ENCODE measurements at places on chromosomes 12 and 14. TPM values are rescaled to one million over a fixed set of nuclear protein-coding genes. Genes with fewer than 3 reads are reported as not detected.

ADGRD1 gene
- 110 TPM for total RNA-seq

DIO2 gene
- total RNA-seq: 0.84 TPM

DNA sequence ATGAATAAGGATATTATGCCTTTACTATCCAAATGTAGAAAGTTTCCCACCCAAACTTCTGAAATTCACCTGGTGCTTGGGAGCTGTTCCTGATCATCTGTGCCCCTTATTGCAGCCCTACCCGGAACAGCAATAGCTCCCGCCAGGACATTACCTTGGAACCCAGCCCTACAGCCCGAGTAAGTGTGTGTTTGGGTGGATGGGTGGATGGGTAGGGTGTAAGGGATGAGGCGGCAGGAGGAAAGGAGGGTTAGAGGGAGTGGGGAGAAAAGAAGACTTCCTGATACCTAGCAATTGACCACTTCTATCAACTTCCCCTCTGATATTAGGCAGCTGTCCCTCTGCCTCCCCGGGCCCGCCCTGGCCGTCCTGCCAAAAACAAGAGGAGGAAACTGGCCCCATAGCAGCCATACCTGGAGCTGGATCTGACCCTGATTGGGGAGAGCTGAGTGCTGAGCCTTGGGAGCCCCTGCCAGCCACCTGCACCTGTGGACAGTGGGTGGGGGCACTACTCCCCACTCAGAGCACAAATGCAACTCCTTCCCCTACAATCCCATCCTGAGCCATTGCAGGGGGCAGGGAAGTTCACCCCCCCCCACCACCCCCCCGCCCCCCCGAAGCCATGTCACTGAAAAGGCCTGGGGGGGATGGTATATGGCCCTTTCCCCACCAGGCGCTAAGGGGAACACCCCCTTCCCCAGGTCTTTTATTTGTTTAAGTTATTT is 6.4 kb downstream of the MBD6 start:
- no peak for DNase-seq
- no peak overlapping the region for H3K4me3 ChIP-seq
- peaks cover 28% of the 10 kb centered on the region for H3K36me3 ChIP-seq
- no peaks in the 10 kb centered on the region for H3K4me1 ChIP-seq
- H3K27me3 ChIP-seq: no peaks in the 10 kb centered on the region

DNA sequence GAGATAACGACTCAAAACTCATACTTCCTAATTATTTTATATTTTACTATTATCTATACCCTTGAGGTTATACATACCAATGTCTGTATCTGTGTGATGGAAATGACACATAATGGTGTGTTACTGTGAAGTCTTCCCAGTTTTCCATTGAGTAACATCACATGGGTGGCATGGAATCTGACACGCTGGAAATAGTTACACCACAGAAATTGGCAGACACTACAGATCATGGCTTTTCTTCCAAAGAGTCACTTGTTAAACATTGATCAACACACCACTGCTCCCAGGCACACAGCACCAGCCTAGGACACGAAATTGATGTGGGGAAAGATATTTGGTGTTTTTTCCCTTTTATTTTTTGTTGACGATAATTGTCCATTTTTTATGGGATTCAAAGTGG is 33.0 kb upstream of the VWF start:
- no peaks in the 10 kb centered on the region for H3K4me1 ChIP-seq
- DNase-seq: no peak
- H3K27ac ChIP-seq: no peak overlapping the region
- no peak overlapping the region for H3K4me3 ChIP-seq
- no peaks in the 10 kb centered on the region for H3K27me3 ChIP-seq
- no peaks in the 10 kb centered on the region for H3K36me3 ChIP-seq

DNA sequence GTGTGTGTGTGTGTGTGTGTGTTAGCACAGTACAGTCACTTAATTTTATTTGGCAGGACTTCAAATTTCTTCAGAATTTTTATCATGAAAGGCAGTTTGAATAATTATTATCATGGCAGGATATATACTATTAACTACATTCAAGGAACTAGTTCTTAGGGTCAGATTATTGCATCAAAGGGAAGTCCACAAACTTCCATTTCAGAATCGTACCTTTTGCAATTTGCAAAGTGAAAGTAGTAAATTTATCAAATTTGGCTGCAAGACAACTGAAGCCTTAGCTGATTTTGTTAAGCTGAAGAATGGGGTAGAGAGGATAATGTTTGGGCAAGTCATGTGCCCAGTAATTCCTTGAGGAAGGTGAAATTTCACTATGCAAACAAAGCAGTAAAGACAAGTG is 68.2 kb downstream of the PLEKHG7 start:
- H3K4me3 ChIP-seq: no peak overlapping the region
- no peaks in the 10 kb centered on the region for H3K36me3 ChIP-seq
- DNase-seq: no peak
- H3K4me1 ChIP-seq: peaks cover 41% of the 10 kb centered on the region
- no peaks in the 10 kb centered on the region for H3K27me3 ChIP-seq
- H3K27ac ChIP-seq: no peak overlapping the region

GRCh38 chr12:24285448-24285847 is 336.0 kb upstream of the SOX5 start:
- no peak overlapping the region for H3K4me3 ChIP-seq
- no peaks in the 10 kb centered on the region for H3K27me3 ChIP-seq
- H3K27ac ChIP-seq: no peak overlapping the region

DNA sequence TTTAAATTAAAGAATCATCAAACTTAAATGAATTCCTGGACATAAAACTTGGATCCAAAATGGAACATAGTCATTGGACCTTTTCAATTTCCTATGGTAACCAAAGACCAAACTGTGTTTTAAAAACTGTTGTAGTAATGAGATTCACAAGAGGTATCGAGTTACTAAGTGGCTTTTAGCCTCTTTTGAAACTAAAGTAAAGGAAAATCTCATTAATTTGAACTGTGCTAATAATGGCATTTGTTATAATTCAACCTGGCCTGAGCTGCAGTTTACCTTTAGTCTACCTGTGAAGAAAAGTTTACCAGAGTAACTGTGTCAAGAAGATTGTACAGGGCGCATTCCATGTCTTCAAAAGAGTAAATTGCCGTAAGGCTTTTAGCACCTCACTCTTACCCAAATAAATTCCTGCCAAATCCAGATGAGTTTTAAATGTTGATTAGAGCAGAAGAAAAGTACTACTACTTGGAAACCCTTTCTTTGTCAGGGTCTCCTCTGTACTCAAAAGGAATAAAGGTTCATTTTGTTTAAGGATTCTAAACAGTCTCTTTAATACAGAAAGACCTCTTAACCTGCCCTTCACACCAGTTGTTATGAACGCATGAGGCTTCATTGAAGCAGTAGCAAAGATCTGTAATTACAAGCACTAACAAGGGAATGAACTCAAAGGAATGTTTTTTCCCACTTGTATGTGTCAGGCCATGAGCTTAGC is 17.1 kb upstream of the MED13L start:
- no peaks in the 10 kb centered on the region for H3K27me3 ChIP-seq
- H3K27ac ChIP-seq: no peak overlapping the region
- no peaks in the 10 kb centered on the region for H3K36me3 ChIP-seq
- H3K4me1 ChIP-seq: no peaks in the 10 kb centered on the region
- no peak overlapping the region for H3K4me3 ChIP-seq
- no peak for DNase-seq

DNA sequence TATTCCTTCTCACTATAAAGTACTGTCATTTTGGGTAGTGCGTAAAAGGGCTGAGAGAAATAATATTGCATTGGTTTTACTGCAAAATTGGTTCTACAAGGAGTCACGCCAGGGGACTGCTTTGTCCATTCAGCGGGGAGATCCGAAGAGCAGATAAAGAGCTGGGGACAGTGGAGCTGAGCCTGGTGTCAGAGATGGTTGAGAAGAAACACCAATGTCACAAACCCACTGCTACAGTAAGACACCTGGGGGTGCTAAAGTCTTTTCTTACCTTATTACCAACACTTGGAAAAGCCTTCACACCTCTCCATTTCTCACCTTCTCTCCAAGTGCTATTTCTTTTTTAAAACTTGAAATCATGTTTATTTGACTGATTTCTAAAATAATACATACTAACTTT is 14.1 kb downstream of the IL31 start:
- H3K27ac ChIP-seq: no peak overlapping the region
- no peaks in the 10 kb centered on the region for H3K27me3 ChIP-seq
- no peaks in the 10 kb centered on the region for H3K36me3 ChIP-seq
- no peak overlapping the region for H3K4me3 ChIP-seq
- no peaks in the 10 kb centered on the region for H3K4me1 ChIP-seq

DNA sequence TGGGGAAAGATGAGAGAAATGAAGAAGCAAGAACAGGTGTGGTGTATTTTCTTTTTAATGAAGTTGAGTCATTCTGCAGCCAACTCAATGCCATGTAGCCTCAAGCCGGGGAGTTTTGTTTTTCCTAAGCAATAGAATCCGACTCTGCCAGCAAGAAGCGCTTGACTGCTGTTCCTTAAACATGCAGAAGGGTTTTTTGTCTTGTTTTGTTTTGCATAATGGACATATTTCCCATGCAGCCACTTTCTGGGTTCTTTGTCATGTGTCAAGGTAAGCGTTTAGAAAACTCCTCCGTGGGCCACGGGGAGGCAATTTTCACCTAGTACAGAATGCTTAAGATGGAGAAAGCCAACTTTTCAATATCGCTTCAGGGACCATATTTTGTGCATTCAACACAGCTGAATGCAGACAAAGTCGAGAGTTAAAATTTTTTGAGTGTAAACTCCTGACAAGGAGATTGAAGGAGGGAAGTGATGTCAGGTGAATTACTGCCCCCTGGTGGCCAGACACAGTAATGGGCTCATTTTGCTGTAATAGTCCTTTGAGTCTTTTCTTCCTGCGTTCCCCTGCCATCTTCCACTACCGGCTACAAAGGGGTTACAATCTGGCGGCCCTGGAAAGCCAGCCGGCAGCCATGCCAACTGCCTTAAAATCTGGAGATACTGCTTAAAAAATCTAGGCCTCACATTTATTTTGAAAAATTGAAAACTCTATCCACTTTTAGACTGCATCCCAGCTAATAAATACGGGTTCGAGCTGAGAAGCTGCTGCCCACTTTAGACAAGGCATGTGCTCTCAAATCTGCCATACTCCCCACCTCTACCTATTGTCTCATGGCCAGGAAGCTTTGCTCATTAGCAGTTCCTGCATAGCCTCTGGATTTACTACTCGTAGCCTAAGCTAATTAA is 3.2 kb upstream of the FICD start:
- H3K4me1 ChIP-seq: peaks cover 7% of the 10 kb centered on the region
- no peak overlapping the region for H3K4me3 ChIP-seq
- DNase-seq: peak; percentile 63
- H3K36me3 ChIP-seq: no peaks in the 10 kb centered on the region

Measured in tibial nerve (tissue), 4 donors.